Stimulated activated CD8-positive, alpha-beta memory T cell treated with anti-CD3 and anti-CD28 coated beads, Interleukin-7, amount 100 ng/mL, for 24 hours (primary cell): ENCODE measurements at places on chromosomes 16 and 17.
A peak's percentile ranks its signal among the peaks of the same experiment; 100 is the strongest.

DNA sequence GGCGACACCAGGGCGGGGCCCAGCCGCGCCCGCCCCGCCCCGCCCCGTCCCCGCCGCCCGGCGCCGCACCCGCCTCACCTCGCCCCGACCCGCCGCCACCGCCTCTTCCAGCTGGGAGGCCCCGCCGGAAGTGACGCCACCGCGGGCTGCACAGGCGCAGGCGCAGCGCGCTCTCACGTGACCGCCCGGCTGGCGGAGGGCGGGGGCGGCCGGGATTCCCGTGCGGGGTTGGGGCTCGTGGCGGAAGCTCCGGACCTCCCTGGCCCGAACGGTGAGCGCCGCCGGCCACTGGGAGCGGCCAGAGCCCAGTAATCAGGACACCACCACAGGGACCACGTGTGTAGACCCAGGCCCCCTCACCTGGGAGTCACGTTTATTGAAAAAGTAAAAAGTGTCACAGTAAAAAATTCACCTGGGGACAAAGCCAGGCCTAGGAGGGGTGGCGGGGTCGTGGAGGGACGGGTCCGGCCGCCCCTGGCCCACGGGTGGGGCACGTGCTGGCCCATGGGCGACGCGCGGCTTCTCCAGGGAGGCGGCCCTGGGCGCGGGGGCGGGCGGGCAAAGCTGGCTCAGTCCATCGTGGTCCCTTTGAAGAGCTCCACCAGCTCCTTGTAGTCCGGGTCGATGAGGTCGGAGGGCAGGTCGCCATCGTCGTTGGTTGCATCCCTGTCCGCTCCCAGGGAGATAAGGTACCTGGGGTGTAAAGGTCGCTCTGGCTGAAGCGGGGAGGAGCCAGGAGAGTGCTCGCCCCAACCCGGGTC lies at the start of gene MCRIP1:
TSS of gene MCRIP1 (minus strand) at position 132 of the 761 bp plus-strand sequence. CDS start 8,785 bp downstream, outside the sequence.
- DNase-seq: peak; percentile 86

DNA sequence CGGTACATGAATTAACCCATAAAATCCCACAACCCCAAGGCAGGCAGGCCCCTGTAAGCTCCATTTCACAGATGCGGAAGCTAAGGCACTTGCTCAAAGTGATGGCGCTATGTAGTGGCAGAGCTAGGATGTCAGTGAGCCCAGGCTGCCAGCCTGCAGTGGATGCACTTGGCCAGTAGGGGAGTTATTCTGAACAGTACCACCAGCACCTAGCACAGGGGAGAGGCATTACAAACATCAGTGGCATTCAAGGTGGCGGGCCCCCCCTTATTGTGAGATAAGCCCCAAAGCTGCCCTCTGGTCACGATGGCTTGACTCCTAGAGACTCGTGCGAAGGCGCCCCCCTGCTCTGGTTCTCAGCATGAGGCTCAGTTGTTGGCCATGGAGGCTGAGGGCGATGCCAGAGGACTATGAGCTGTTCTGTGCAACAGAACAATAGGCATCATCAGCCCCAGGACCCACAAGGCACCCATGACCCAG lies 33.8 kb downstream of the GTF3C1 start:
- DNase-seq: no peak

- DNase-seq: peak; percentile 84
Observed at GRCh38 chr17:8222630-8223355, 12.4 kb upstream of the AURKB start.

DNA sequence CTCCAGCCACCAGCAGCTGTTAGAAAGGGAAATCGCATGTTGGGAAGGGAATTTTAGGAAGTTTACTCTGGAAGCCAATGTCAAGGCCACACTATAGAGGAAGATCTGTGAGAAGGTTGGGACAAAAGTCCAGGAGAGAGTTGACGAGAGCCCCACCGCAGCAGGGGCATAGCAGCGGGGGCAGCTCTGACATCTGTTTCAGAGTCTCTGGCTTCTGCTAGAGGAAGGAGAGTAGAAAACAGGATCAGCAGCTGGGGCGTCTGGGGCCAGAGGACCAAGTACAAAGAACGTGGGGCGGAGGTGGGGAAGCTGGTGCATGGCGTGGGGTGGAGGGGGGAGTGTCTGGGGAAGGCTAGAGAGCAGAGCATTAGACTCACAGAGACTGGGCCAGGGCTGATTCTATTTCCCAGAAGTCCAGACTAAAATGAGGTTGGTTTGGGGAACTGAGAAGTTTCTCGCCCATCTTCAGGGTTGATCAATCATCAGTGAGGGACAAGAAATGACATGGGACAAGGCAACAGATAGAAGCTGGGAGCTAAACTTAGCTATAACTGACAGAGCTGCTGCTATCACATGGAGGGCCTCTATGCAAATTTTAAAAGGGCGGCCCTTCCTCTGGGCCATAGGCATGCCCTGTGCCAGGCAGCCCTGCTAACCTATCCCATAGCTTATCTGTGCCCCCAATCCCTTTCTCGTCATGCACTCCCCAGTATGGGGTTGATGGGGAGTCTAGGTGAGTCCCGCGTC lies 1.2 kb downstream of the RABEP2 start:
- no peak for DNase-seq

- no peak for DNase-seq
Observed at GRCh38 chr17:77320044-77320440, 179.3 kb downstream of the SEC14L1 start.
